Fibroblast of lung (primary cell): ENCODE measurements at places on chromosomes 7 and 10. TPM values are rescaled to one million over a fixed set of nuclear protein-coding genes. Genes with fewer than 3 reads are reported as not detected.

The SLC26A5 gene
- total RNA-seq, result not detected in 2 replicates

The SEMA4G gene
- 0.51 and 1.8 TPM in 2 replicates for total RNA-seq

The IDI2 gene
- not detected in 2 replicates for total RNA-seq

The CCL26 gene
- 1.2 and 1.3 TPM in 2 replicates for total RNA-seq

The ACTL6B gene
- total RNA-seq, result not detected in 2 replicates

The ZNF736 gene
- 5.9 and 10.2 TPM in 2 replicates for total RNA-seq

The LOXL4 gene
- 52.6 and 73.0 TPM in 2 replicates for total RNA-seq

The UTF1 gene
- total RNA-seq, result not detected in 2 replicates

The MRLN gene
- total RNA-seq, result not detected in 2 replicates

The PLEKHS1 gene
- total RNA-seq, result not detected in 2 replicates

The CALML3 gene
- not detected in 2 replicates for total RNA-seq

The STYXL1 gene
- 49.0 and 49.3 TPM in 2 replicates for total RNA-seq

The GRID1 gene
- 0.33 and 0.51 TPM in 2 replicates for total RNA-seq

The EPHA1 gene
- under 0.01 and 0.26 TPM in 2 replicates for total RNA-seq

The PKD2L1 gene
- not detected in 2 replicates for total RNA-seq
